ENCODE measurements at places on chromosomes 3 and 15.

DNA sequence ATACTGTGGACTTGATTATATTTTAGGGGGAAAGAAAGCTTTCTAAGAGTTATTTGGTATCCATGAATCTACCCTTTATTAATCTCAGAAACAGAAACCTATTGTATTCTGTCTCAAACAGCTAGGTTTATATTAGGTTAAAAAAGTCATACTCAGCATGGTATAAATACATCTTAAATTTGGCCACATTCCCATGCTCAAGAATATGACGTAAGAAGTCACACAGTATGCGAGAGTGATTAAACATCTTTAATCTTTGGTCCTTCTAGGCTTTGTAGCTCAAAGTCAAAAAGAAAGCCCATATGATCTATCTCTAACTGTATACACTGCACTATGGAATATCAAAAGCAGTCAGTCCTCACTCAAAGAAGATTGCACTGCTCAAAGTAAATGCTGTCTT, 131.4 kb downstream of the EPHA3 start:
- DNase-seq, result no peak

- no peak for DNase-seq
Measured at GRCh38 chr3:126693921-126694320, 10.1 kb upstream of the CHCHD6 start.

DNA sequence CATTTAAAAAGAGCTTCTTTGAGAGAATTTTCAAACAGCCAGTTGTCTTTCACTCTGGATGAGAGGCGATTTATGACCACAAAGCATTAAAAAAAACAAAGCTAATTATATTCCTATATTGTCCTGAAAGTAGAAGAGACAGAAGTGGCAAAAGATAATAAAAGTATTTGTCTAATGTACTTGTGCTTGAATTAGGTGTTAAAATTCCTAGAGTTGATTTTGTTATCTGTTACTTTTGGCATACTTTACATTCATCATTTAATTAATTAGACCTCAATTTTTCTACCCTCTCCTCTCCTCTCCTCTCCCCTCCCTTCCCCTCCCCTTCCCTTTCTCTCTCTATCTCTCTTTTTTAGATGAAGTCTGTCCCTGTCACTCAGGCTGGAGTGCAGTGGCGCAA, 635.1 kb upstream of the ZNF385D start:
- no peak for DNase-seq

DNA sequence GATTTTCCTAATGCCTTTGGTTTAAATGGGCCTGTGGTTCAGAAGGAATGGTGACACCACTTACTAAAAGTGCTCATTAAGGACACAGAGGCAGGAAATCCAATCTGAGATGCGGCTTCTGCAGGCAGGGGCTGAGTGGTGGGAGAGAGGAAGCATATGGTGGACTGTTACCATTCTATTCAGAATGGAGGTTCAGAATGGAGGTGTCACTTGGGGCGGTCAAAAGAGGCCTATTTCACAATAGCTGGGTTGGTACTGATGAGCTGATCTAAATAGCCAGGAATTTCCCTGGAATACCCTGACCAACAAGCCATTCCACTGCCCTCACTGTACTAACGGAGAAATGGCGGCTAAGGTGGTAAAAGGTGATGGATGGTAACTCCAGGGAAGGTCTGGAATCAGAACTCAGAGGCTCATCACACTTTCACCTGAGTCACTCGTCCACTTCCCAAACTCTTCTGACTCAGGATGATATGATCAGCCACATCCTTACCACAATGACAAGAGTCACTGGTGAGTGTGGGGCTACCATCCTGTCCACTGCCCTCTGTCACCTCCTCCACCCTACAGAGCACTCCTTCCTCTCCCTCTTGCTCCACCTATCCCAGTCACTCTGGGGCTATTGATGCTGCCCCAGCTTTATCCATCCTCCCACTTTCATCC, 15.7 kb downstream of the RFT1 start:
- DNase-seq, result no peak

DNA sequence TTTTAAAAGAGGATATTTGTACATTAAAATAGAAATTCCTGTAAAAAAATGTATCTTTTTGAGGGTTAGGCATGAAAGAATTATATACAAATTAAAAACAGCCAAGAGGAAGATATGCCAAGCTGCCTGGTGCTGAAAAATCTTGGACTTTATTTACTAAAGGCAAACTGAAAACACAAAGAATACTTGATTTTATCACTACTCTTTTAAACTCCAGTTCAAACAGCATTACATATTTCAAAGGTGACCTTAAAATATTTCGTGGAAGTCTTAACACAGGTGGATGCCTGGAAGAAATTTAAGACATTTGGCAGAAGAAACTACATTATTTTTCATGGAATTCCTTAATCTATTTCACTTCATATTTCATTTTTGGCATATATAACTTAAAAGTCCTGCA, 101.1 kb upstream of the SLC2A2 start:
- DNase-seq, result no peak

- no peak for DNase-seq
Measured at GRCh38 chr15:57111002-57111401, 192.6 kb downstream of the TCF12 start.

DNA sequence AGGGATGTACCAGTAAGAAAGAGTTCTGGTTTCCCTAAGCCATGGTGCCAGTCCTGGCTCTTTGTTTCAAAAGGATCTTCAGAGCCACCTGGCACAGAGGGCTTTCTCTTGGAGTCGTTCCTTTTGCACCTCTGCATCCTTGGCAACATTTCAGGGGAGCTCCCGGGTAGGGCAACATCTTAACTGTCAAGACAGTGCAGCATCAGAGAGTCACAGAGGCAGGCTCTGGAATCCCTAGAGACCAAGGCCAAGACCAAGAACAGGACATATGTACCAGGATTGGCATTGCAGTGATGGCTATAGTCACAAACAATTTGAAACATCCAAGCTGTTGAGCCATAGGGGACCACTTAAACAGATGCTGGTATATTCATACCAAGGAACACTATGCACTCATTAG, 129.4 kb upstream of the ADPGK start:
- no peak for DNase-seq

DNA sequence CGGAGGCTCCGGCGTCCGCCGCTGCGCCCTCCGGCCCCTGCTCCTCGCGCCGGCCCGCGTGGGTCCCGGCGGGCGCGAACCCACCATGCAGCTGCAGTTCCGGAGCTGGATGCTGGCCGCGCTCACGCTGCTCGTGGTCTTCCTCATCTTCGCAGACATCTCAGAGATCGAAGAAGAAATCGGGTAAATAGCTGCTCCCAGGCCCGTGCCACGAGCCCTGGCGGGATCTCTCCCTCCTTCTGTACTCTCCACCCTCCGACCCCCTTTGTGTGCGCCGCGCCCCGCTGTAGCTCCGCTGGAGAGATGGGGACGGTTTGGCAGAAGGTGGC, 263 bp downstream of the ST8SIA2 start:
- DNase-seq, result no peak

DNA sequence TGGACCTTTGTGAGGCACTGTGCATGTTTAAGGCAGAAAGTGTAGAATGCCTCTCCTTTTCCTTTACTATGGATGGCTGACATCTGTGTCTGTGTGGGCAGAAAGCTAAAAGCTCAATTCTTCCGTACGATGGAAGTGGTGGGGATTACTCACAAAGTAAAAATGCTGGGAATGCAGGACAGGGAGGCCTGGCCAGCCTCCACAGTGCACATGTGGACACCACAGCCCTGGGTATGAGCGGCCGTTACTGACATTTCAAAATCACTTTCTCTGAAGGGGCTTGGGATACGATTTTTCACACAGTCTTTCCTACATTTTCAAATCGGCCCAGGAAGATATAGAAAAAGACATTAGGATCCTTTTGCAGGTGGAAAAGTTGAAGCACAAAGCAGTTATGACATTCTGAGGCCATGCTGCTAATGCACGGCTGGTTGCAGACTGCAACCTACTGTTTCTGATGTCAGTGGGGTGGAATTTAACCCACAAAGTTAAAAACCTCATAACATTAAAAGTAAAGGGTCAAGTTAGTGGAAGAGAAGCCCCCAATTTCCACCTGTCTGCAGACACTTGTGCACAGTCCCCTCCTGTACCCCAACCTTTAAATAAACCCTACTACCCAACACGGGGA, 27.9 kb downstream of the EHD4 start:
- no peak for DNase-seq

- DNase-seq, result no peak
Measured at GRCh38 chr15:29682781-29683180, 139.5 kb downstream of the TJP1 start.
